Left renal cortex interstitium (tissue), 4 donors: ENCODE measurements at places on chromosomes 6 and 20.

DNA sequence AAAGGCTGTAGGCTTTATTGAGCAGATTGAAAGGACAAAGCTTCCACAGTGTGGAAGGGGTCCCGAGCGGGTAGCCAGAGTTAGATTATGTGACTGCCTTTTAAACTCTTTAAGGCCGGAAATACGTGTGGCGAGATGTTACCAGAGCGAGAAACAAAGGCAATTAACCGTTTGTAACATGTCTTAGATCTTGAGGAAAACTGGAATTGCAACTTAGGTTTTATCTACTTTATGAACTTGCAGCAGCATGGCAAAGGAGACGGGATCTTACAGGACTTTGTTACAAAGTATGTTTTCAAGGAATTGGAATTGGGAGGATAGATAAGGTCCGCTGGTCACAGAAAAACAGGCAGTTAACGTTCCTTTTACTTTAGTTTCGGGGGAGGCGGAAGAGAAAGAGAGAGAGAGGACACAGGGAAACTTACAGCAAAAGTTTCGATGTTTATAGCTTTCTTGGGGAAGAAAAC lies 594.7 kb upstream of the ADGRB3 start:
- peak; percentile 34 for DNase-seq

- no peak for DNase-seq
Measured at GRCh38 chr20:44040202-44040915, 125.7 kb downstream of the TOX2 start.

DNA sequence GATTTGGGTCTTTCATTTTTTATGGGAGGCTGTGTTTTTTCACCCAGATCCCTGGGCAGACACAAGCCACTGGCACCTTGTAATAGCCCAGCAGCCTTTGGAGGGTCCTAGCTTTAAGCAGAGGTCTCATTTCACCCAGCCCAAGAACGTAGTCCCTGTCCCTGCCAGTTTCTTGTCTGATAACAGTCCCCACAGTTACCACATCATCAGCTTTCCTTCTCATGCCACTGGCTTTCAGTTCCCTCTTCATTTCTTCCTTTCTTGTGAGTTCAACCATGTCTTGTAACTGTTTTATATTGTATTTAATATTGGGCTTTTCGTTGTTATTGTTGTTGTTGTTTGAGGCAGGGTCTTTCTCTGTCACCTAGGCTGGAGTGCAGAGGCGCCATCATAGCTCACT lies 10.6 kb downstream of the PNPLA1 start:
- no peak for DNase-seq

DNA sequence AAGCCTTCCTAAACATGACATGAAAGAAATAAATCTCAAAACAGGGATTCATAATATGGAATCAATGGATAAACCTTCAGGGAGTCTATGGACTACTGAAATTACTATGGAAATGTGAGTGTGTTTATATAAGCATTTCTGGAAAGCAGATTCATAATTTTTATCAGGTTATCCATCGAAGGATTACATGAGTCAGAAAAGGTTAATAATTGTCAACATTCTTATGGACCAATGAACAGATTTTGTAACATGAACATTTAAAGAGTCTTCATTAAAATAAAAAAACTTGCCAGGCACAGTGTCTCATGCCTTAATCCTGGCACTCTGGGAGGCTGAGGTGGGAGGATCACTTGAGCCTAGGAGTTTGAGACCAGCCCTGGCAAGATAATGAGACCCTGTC lies 84.8 kb downstream of the AHI1 start:
- no peak for DNase-seq

- DNase-seq: peak; percentile 53
Measured at GRCh38 chr20:31833130-31833930, 12.1 kb downstream of the FOXS1 start.

DNA sequence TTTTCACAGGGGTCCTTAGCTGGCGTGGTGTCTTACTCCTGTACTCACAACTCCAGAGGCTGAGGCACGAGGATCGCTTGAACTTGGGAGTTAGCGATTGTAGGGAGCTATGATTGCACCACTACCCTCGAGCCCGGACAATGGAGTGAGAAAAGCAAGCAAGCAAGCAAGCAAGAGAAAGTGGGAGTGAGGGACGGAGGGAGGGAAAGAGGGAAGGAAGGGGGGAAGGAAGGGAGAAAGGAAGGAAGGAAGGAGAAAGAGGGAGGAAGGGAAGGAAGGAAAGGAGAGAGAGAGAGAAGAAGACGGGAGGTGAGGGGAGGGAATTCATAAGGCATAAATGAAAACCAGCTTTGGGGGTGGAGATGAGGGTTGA lies 120.5 kb downstream of the TRIM27 start:
- no peak for DNase-seq

GRCh38 chr20:35240811-35241293 lies 14.4 kb downstream of the MMP24 start:
- no peak for DNase-seq

DNA sequence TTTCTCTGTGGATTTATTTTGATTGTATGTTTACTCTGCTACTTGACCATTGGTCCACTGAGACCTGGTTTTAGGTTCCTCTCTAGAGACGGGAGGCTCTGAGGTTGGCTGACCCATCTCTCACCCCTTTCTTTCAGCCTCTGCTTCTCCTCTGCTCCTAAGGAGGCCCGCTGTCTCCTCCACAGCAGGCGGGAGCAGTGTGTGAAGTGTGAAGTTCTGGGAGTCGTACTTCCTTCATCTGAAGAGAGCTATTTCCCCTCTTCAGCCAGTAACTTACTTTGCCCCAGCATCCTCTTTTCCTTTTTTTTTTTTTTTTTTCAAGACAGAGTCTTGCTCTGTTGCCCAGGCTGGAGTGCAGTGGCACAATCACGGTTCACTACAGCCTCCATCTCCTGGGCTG lies 21.1 kb downstream of the PDRG1 start:
- DNase-seq: no peak

DNA sequence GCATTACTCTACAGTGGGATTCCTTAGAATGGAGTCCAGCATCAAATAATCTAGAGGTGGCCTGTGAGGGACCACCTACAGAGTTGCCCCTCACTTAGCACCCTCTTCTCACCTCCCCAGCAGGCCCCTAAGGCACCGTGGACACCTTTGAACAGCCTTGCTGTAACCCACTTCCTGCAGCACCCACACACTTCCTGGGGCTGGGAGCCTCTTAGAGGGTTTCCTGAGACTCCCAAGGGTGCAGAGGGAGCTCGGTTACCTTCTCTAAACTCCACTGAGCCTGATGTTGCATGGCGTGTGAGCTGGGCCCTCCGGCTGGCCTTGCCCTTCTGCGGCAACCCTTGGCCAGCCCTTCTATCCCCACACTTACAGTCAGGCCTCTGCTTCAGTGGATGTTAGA lies 7.3 kb upstream of the SIRPG start:
- DNase-seq: no peak

- DNase-seq: no peak
Measured at GRCh38 chr20:32224463-32224862, 16.8 kb downstream of the POFUT1 start.

- no peak for DNase-seq
Measured at GRCh38 chr20:32451682-32452461, 93.7 kb downstream of the ASXL1 start.

GRCh38 chr6:159701413-159701999 lies 8.5 kb upstream of the SOD2 start:
- no peak for DNase-seq

- DNase-seq: no peak
Measured at GRCh38 chr6:16582446-16583143, 178.7 kb downstream of the ATXN1 start.

DNA sequence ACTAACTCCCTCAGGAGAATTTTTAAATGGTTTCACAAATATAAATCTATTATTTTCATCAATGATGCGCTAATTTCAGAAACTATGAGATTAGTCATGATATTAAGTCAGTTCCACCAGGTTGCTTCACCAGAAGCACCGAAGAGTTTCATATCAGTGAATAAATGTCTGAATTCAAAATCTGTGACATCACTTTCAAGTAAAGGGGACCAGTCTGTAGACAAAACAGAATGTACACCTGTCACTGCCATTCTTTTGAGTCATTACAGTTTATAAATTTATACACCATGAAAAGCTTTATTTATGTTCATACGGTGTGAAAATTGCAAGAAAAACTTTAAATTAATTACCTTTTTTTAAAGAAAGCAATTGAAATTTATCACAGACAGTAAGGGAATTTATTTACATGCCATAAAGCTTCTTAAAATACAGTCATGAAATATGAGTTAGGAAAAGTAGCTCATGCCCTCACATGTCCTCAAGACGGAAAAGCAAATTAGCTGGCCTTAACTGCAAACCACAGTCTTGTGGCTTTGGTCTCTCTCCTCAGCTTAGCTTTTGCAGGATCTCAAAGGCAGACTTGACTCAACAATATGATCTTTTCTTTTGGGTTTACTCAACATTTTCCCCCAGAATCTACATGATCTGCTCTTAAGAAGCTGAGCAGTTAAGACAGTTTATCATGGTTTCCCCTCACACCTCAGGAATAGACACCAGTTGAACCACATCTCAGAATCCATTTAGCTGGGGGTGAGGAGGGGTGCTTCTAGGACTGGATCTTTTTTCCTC lies 177.7 kb upstream of the MCHR2 start:
- DNase-seq: no peak

- DNase-seq: no peak
Measured at GRCh38 chr6:90803956-90804355, 217.1 kb upstream of the MAP3K7 start.

DNA sequence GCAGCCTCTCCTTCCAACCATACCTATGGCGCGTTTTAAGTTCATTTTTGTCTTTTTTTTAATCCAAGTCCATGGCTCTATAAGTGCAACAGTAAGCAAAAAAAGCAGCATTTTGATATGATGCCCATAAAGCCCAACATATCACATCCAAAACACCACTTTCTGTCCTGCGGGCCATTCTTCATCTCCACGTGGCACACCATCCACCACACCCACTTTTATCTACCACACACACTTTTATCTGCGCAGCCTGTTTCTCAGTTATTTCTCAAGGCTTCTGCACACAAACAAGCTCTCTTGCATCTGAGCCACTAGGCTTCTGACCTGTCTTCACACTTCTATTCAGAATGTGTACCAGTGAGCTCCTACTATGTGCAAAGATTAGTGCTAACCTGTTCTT lies 5.3 kb downstream of the GCLC start:
- no peak for DNase-seq

DNA sequence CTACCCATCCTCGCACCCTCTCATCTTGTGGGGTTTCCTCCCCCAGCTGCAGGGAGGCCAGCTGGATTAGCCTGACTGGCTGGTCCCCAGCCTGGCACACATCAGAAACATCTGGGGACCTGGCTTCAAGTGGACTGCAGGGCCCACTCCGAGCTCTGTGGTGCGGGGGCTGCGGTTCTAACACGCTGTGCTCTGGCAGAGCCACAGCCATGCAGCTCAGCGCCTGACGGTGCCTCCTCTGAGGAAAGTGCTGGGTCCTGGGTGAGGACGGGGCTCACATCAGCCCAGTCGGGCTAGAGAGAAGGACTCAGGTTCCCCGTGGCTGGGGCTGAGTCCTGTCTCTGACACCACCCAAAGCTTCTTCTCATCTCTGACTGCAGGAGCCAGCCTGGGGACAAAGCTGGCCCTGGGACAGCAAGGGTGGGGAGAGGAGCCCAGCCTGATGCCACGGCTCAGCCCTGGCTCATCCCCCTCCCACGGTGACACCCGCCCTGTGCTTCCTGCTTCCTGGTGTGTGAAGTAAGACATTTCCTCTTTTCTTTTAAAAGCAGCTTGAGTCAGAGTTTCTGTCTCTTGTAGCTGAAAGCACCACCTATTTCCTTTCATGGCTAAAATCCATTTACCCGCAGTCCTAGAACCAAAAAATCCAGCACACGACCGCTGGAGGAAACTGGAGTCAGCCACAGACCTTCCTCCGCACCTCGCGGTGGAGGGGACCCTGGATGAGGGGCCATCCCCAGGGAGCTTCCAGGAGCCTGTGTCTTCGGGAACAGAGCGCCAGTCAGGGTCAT lies 127.4 kb upstream of the AFDN start:
- no peak for DNase-seq

- no peak for DNase-seq
Measured at GRCh38 chr20:3559637-3560036, 88.8 kb downstream of the ATRN start.

DNA sequence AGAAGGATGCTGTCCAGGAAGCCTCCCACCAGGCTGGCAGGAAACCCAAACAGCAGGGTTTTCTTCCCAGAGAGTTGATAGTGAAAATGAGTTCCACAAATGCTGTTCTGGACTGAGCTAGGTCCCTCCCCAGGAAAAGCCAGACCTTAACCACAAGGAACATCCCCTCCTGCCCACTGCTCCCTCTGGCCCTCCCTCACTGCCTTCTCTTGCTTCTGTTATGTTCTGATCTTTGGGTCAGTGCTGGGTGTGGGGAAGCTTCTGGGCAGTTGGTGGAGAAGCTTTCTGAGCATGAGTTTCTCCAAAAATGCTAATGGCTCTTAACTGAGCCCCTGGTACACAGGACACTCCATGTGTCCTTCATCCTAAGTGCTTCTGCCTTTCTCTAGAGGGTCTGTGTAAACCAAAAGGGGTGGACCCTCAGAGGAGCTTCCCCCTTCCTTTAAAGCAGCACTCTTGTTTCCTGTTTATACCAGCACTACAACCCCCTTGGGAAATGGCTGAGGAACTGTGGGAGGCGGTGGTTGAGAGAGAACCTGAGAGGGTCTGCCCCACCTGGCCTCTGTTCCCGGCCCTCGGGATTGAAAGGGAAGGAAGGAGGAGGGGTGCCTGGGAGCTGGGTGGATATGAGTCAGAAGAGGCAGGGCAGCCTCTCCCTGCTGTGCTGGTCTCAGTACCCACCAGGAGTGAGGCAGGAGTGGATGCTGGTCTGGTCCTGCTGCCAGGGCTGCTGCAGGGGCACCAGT lies 42.0 kb downstream of the CDS2 start:
- no peak for DNase-seq

GRCh38 chr20:32538526-32538939 lies 46.6 kb downstream of the NOL4L start:
- no peak for DNase-seq

DNA sequence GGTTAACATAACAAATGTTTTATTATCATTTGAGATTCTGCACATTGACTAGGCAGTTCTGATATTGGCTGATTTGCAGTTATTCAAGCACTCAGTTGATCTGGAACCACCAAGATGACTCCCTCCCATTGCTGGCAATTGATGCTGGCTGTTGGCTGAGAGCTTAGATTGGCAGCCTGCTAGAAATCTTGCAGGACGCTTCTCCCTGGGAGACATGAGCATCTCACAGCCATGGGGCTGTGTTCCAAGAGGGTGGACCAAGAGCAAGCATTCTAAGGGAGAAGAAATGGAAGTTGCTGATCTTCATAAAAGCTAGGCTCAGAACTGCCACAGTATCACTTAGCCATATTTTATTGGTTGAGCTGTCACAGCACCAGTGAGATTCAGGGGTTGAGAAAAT lies 233.4 kb upstream of the ID4 start:
- DNase-seq: no peak

GRCh38 chr20:44738813-44739477 lies 6.7 kb upstream of the KCNK15 start:
- no peak for DNase-seq

GRCh38 chr20:10984913-10985312 lies 311.1 kb upstream of the JAG1 start:
- no peak for DNase-seq
